ENCODE measurements at places on chromosomes 7 and 10.

- no peak for DNase-seq
These were observed 453 bp downstream of the SFMBT2 start for GRCh38 chr10:7410301-7410861.

GRCh38 chr10:13238271-13239077 is 4.3 kb upstream of the UCMA start:
- no peak for DNase-seq

DNA sequence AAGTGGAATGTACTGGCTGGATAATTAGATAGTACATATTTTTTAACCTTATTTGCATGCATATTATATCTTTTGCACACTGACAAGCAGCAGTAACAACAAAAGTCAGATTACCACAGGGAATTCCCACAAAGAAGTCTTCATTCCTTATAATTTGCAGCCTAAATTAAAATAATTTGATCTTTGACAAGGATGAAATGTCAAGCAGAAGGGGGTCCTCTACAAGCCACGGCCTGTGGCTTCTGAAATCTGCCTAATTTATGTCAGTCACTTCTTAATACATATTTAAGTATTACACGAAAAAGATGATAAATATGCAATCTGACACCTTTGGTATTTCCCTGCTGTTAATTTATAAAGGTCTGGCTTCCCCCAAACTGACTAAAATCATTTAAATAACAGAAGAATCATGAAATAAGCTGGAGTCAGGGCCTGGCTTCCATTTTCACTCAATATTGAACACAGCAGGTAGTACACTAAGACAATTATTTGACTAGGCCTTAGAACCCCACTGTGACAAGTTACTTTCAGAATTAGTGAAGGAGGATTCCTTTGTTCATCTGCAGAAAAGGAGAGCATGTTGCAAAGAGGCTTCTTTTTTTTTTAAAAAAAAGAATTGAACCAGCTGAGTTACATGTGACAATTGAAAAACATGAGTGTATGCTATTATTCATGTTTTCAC is 351.1 kb upstream of the ETV1 start:
- no peak for DNase-seq

DNA sequence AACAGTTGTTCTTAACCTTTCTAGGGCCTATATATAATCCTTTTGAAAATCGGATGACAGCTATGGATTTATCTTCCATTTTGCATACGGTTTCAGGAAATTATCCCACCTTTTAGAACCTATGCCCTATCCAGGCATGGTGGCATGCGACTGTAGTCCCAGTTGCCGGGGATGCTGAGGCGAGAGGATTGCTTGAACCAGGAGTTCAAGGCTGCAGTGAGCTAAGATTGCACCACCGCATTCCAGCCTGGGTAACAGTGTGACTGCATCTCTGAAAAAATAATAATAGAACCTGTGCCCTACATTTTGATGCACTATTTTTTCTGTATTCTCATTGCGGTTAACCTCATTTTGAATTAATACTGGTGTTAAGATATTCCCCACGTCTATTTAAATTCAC is 11.6 kb downstream of the CCAR1 start:
- no peak for DNase-seq

DNA sequence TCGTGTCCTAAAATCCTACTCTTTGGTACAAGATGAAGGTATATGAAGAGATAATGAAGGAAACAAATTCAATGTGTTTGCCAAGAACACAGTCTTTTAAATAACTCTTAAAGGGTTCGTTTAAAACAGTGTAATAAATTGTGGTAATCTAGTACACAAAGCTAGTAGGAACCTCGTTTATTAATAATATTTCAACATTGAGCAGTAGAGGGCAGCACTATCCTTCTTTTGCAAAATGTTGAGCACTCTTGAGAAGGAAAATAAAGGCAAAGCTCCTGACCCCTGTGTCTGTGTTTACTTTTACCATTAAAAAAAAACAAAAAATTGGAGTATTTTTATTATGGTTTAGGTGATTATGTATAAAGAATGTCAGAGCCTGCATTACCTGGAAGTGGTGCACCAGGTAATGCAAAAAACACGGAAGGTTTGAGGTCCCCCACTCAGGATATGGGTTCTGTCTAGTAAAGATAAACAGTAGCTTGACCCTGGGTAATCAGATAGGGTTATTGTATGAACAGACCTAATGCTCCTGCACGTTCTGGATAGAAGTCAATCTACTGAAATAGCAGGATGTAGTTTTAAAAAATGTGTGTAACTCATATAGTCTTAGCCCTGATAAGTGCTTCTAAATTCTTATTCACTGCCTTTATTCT is 5.7 kb upstream of the GOT1 start:
- no peak for DNase-seq

GRCh38 chr10:11249152-11249807 is 231.6 kb downstream of the CELF2 start:
- no peak for DNase-seq

DNA sequence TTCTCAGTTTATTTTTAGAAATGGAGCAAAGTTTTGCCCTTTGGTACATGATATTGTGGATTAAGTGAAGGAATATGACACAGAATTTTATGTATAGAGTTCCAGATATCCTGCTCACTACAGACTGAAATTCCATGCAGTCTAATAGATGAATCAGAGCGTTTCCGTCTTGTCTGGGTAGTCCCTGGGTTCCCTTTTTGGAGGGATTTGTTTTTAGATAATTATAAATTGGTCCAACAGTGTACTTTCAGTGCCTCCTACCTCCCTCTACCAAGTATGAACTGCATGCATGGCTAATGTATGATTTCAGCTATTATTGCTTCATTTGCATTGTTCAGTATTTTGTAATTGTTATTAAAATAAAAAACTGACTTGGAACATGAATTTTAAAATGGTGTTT is 74.4 kb downstream of the SEPTIN7 start:
- DNase-seq: no peak

DNA sequence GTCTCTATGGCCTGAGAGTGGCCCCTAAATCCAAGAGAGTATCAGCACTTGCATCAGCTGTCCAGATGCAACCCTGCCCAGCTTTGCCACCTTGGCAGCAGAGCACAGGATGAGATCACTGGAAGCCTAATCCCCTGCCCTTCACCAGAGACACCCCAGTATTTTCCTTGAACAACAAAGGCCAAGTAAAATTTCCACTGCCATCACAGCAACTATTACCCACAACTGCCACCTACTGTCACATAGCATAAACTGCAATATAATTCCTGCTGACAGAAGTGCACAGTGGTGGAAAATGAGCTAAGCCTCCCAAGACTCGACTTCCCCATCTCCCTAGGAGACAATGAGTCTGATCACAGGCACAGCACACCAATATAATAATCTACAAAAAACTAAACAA is 462.8 kb upstream of the ZWINT start:
- no peak for DNase-seq

- no peak for DNase-seq
These were observed 151.6 kb downstream of the KIAA1217 start for GRCh38 chr10:24360282-24361127.

DNA sequence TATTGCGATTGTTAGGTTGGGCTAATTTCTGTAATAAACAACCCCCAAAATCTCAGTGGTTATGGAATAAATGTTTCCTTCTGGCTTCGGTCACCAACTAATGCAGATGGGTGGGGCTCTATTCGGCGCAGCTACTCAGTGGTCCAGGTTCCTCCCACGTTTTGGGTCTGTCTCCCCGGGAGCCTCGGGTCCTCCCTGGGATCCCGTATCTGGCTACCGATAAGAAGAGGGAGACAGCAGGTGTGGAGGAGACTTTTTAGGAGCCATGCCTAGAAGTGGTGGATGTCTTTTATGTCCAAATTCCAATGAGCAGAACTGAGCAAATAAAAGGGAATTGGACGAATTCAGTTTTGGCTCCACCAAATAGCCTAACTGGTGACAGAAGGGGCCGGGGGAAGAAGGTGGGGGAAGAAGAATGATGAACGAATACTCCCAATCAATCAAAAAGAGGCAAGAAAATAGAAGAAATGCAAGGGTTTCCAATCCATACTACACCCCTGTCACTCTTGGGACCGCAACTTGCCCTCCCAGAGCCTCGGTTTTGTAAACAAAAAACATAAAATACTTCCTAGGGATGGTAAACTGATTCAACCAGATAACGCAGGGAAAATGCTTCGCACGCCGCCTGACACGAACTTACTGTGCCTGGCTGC is 498 bp upstream of the C10orf53 start:
- no peak for DNase-seq

DNA sequence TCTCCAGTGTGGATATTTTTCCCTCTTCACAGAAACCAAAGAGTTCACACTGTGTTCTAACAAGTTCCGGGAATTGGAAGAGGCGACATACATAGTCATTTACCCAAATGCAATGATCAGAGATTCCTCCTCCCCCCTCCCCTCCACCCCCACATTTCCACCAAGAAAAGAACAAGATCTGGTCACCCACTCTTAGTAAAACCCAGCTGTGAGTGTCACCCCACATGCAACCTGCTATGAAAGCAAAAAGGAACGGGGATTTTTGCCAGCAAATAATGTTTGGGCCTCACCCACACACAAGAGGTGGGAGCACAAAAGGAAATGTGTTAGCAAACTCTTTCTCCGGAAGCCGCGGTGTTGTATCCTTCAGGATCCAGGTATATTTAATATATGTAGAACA is 745.0 kb upstream of the AUTS2 start:
- DNase-seq: no peak

GRCh38 chr10:88849234-88849633 is 2.4 kb downstream of the ANKRD22 start:
- no peak for DNase-seq

DNA sequence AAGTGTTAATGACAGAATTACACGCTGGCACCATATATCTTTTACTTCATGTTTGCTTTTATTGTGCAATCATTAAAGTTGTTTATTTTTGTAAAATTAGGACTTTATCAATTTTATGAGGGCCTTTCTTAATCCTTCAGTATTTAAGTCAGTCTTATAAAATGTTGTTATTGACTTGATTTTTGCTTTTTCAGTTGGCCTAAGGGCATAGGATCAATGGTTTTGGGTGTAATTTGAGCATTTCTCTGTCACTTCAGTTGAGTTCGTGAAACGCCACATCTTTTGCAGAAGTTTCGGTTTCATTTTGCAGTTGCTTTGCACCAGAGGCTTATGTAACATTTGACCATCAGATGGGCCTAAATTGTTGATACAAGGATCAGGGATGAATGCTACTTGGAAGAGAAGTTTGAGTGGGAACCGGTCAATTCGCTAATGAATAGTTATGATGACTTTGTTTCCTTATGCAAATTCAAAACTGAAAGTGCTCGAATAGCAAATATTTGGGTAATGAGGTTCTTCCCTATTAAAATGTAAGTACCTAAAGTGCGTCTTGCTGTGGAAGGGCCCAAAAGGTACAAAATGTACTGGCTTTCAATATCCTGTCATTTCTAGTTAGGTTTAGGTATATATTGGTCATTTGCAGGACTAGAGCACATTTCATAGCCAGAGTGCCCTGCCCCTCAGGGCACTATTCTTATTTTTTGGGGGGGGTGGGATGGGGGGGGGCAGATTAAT is 340.9 kb downstream of the LRMDA start:
- DNase-seq: no peak

DNA sequence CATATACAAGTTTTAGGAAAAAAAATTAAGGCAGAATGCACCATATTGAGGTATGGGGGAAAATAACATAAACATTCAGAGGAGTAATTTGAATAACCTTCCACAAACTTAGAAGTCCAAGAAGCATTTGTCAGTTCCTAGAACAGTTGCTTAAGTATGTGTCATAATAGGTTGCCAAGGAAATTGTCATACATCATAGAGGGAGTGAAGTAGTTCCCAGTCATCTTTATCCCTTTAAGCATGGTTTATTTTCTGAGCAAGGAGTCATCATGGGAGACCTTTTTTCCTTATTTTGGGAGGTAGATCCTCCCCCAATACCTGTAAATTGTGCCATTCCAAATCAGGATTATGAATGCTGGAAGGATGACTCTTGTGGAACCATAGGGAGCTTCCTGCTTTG is at the start of gene SSMEM1:
Gene SSMEM1, plus strand, starts transcription at position 219 of the 400 bp plus-strand sequence. Its CDS starts 51 bp downstream, at position 270.
- no peak for DNase-seq

GRCh38 chr10:26555719-26556368 is 117.7 kb downstream of the APBB1IP start:
- DNase-seq: no peak

DNA sequence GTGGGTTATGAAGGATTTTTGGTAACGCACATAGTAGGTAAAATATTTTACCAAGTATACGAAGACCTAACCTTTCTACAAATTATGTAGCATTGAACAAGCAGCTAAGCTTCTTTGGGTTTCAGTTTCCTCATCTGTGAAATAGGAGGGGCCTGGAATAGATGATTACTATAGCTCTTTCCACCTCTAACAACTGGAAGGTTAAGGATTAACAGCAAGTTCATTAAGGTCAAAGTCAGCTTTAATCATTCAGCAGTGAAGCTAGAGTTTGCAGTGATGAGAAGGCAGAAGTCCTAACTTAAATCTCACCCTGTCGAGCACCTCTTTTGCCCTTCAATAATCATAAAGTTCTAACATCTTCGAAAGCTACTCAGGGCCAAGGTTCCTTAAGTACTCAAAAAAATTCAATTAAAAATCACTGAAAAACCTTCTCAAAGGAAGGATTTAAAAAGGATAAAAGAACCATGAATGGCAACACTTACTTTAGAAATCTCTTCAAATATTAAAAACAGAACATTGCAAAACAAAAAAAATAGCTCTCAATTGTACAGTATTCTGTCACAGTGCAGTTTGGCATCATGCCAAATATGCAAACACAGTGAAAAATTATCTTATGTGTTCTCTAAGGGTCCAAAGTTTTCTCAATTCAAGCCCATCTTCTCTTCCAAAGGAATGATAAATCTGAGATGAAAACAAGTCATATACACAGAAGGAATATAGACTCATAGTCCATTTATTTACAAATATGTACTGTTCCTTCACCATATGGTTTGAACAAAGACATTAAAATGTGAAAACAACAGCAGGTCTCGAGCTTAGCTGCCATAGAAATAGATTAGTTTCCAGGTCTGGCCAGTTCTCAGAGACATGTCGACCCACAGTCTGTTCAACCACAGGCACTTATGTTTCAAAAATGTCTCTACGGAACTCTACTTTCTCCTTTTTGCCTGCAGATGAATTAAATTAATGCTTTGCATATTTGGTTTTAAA is 152.0 kb upstream of the SLC13A1 start:
- DNase-seq: no peak

DNA sequence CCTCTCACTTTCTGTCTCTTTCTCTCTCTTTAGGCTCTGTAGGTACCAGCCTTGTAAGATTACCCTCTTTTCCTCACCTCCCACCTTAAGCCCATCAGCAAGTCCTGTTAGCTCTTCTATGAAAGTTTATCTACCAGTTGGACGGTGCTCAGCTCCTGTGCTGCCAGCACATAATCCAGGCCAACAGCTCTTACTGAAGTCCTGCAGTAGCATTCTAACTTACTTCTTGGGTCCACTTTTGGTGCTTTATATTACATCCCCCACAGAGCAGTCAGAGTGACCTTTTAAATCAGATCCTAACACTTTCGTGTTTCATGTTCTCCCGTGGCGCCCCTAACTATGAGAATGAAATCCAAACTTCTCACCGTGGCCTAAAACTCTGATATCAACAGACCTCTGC is 38.9 kb upstream of the ITGA8 start:
- DNase-seq: no peak

DNA sequence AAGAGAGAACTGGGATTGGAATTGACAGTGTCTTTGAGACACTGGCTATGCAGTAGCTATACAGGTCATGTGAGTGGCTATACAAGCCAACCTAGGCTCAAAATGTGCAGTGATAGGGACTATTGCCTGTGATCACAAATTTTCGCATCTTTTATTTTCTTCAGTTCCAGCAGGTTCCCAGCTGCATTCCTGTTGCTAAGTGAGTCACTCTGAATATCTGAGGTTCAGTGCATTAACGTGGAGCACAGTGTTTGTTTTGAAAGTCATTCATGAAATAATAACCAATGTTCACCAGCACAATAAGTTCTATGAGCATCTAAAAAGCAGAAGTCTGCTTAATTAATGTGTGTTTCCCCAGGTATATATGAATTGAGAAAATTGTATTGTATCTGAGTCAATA is 1236.0 kb upstream of the CELF2 start:
- DNase-seq: no peak

Data from T-helper 2 cell (primary cell).